ENCODE measurements at places on chromosomes 5 and 9. TPM values are rescaled to one million over a fixed set of nuclear protein-coding genes. Genes with fewer than 3 reads are reported as not detected.

CDH6 gene
- total RNA-seq: 3.4 TPM

DNA sequence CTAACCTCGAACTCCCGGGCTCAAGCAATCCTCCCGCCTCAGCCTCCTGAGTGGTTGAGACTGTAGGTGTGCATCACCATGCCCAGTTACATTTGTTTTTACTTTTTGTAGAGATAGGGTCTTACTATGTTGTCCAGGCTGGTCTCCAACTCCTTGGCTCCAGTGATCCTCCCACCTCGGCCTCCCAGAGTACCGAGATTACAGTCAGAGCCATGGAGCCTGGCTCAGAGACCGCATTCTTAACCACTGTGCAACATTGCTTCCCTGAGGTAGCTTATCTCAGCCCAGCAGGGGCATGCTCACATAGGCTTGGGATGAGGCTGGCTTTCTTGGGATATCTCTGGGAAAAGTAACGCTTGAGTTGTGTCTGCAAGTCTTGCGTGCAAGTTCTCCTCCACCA is 99.7 kb downstream of the SPRY4 start:
- H3K27ac ChIP-seq: no peak overlapping the region

IGFBPL1 gene
- not detected for total RNA-seq

GRCh38 chr5:69530561-69531405 is 29.2 kb upstream of the GTF2H2C start:
- H3K27me3 ChIP-seq: no peaks in the 10 kb centered on the region
- no peak overlapping the region for H3K4me3 ChIP-seq
- no peaks in the 10 kb centered on the region for H3K36me3 ChIP-seq
- no peak for DNase-seq
- H3K27ac ChIP-seq: no peak overlapping the region

DNA sequence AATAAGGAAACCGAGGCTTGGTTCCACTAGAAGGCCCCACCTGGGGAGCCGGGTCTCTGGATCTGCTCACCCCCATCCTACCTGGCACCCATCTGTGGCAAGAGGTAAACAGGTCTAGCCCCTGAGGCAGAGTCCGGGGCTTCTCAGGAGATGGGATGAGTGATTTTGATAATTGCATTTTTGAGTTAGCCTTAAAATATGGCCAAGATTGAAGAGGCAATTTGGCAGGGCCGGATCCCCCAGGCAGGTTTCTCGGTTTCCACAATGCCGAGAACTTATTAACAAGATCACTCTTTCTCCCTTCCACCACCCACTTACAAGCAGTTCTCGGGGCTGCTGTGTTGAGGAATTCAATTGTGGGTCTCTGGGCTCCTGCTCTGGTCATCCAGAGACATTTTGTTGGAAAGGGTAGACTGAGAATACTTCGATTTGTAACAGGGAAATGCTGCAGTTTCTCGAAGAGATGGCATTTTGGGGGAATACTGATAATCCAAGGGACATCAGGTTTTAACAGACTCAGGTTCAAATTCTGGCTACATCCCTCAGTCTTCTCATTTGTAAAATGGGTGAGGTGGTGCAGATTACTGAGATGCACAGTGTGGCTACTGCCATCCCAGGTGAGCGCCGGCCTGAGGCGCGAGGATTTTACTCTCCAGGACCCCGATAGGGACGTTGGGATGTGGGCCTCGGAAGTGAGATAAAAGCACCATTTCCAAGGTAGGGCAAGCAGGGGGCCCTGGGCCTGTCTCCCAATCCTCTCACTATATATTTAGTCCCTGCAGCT is 194.2 kb downstream of the CDK5RAP2 start:
- H3K4me3 ChIP-seq: no peak overlapping the region
- no peaks in the 10 kb centered on the region for H3K4me1 ChIP-seq
- no peak for DNase-seq
- H3K27me3 ChIP-seq: no peaks in the 10 kb centered on the region
- no peak overlapping the region for H3K27ac ChIP-seq
- peaks cover 2% of the 10 kb centered on the region for H3K36me3 ChIP-seq

ZNF622 gene
- 27.7 TPM for total RNA-seq

- H3K4me1 ChIP-seq: peaks cover 17% of the 10 kb centered on the region
- H3K4me3 ChIP-seq: no peak overlapping the region
- no peaks in the 10 kb centered on the region for H3K27me3 ChIP-seq
These were observed 26.6 kb downstream of the LAMC3 start for GRCh38 chr9:131035548-131035947.

DNA sequence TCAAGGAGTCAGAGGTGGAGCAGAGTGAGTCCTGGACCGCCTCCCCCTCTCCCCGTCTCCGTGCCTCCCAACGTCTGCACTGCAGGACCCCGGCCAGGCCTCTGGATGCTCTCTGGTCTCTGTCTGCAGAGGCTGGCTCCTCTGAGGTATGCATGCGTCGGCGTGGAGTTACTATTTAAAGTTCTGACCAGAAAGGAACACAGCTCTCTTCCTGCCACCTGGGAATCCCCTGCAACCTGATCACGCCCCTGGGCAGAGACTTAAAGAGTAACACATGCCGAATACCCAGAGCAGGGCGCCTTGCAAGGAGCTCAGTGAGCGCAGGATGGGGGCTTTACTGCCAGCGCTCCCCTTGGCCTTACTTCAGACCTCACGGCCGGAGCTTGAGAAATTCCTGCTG is 16.0 kb downstream of the ANXA6 start:
- peaks cover 8% of the 10 kb centered on the region for H3K36me3 ChIP-seq
- no peak overlapping the region for H3K27ac ChIP-seq
- H3K4me1 ChIP-seq: peaks cover 39% of the 10 kb centered on the region
- H3K27me3 ChIP-seq: no peaks in the 10 kb centered on the region

DNA sequence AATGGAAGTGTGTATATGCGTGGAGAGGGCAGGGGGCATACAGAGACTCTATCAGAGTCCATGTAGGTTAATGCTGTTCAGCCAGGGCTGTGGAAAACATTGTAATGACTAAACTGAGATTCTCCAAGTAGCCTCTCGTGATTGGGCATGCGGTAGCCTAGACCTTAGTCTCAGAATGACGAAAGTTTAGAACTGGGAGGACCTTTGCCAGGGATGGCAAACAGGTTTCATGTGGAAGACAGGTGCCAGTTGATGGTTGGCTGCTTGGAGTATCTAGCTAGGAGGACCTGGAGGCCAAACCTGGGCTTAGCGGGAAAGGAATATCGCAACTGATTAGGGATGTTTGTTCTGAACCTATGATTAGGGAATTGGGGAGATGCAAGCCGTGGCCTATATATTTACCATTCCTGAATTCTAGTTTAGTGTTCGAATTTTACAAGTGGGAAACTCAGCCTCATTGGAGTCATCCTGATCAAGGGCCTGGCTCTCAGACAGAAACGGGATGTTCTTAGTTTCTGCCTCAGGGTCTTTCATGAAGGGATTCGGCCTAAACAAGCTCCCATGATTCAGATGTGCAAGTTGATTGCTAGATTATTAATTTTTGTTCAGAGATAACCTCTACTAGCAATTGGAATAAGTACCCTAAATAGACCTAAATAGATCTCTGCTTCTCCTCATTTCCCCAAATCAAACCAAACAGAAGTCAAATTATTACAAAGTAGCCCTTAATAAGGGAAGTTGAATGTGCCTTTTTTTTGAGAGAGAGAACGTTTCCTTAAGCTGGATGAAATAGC is 26.8 kb upstream of the TJP2 start:
- peaks cover 3% of the 10 kb centered on the region for H3K4me1 ChIP-seq
- no peak overlapping the region for H3K27ac ChIP-seq
- H3K4me3 ChIP-seq: no peak overlapping the region
- peaks cover 9% of the 10 kb centered on the region for H3K36me3 ChIP-seq

GRCh38 chr5:98781964-98782363 is 8.5 kb downstream of the RGMB start:
- H3K4me3 ChIP-seq: no peak overlapping the region
- DNase-seq: no peak
- no peaks in the 10 kb centered on the region for H3K27me3 ChIP-seq
- no peak overlapping the region for H3K27ac ChIP-seq

DNA sequence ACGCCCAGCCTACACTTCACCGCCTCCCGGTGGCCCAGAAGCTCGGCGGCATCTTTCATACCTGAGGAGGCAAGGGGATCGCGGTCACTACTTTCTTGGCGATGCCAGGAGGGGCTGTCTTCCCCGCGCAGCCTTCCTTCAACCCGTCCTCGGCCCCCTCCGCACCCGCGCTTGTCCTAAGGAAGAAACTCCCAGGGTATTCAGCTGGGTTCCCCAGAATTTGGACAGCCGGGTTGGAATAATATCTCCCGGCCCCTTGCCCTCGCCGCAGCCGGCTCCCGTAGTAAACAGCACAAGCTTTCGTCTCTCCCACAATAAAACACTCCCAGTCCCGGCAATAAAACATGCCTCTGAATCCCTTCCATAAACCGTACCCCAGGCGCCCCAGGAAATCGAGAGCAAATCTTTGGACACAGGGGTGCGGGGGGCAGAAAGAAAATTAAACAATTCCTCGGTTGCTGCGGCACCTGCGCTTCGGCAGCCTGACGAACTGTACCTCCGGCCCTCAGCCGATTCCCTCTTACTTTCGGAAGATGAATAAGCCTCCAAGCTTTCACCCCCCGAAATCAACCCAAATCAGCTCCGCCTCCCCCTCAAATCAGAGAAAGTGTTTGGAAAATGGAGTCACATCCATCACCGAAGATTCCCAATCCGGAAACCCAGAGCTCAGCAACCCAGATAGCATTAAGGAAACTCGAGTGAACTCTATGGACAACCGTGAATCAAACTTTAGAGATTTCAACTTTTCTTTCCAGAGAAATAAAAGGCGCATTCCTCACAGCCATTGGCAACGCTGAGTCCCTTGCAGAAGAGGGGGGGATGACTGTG is 1.1 kb downstream of the OTP start:
- peaks cover 6% of the 10 kb centered on the region for H3K4me1 ChIP-seq
- no peak overlapping the region for H3K27ac ChIP-seq
- H3K36me3 ChIP-seq: no peaks in the 10 kb centered on the region
- H3K4me3 ChIP-seq: no peak overlapping the region
- DNase-seq: no peak

- H3K4me1 ChIP-seq: no peaks in the 10 kb centered on the region
- H3K36me3 ChIP-seq: no peaks in the 10 kb centered on the region
- H3K27ac ChIP-seq: no peak overlapping the region
These were observed 34.8 kb upstream of the HRH2 start for GRCh38 chr5:175623088-175623487.

DNA sequence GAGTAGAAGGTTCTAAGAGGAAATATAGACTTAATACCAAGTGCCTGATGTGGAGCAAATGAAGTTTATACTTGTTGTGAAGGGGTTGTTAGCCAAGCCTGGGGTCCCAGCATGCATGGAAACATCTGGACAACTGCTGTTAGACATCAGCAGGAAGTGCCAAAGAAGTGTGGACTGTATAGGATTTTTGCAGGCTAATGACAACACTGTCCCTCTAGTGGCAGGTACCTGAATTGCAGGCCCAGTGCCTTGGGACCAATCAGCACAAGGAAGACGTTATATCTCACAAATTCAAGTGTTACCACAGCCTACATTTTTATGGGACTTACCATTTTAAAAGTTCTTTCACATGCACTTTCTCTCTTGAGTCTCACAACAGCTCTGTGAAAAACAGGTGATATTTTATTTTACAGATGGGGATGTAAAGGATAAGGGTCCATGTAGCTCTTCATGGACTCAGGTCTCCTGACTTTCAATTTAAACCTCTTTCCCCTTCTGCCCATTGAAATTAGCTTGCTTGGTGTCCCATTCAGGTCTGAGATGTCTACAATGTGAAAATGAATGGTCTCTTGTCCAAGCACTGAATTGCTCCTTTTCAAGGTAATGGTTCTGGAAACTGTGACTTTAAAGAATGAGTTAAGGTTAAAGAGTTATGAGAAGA is 89.0 kb upstream of the MAP1B start:
- no peak for DNase-seq
- no peaks in the 10 kb centered on the region for H3K36me3 ChIP-seq
- peaks cover 23% of the 10 kb centered on the region for H3K27me3 ChIP-seq

DNA sequence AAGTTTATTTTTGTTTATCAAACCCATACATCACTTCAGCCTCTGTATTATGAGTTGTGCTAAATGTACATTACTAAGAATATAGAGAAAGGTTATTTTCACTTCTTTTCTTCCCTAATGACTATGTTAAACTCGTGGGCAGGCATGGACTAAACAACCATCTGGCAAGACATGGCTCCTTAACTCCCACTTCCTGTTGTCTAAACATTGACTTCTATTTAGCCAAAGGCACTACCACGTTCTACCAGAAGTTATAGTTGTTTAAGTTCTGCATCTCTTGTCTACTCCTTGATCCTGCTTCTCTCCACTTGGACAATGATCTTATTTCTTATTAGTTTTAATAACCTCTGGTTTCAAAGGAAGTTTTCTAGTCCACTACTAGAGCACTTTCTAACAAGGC is 136.1 kb downstream of the MACIR start:
- H3K27me3 ChIP-seq: no peaks in the 10 kb centered on the region
- H3K36me3 ChIP-seq: no peaks in the 10 kb centered on the region
- no peak for DNase-seq
- H3K4me3 ChIP-seq: no peak overlapping the region
- H3K4me1 ChIP-seq: no peaks in the 10 kb centered on the region

FANCC gene
- 9.3 TPM for total RNA-seq

DNA sequence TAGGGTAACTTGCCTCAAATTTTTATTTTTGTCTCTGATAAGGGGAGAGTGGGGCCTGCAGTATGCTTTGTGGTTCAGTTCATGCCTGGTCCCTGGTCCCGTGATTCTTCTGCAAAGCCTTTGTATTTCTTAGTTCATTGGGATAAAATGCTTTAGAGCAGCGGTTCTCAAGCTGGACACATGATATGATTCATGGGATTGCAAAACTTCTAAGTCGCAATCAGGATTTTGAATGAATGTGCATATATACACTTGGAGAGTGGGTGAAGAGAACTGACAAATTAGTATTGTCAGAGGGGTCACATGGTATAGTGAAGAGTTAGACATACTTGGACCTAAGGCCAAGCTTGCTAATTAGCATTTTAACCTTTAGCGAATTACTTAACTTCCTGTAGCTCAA is 265.4 kb upstream of the KLF9 start:
- H3K27ac ChIP-seq: no peak overlapping the region
- DNase-seq: no peak
- H3K36me3 ChIP-seq: no peaks in the 10 kb centered on the region
- H3K4me1 ChIP-seq: no peaks in the 10 kb centered on the region
- no peak overlapping the region for H3K4me3 ChIP-seq

DNA sequence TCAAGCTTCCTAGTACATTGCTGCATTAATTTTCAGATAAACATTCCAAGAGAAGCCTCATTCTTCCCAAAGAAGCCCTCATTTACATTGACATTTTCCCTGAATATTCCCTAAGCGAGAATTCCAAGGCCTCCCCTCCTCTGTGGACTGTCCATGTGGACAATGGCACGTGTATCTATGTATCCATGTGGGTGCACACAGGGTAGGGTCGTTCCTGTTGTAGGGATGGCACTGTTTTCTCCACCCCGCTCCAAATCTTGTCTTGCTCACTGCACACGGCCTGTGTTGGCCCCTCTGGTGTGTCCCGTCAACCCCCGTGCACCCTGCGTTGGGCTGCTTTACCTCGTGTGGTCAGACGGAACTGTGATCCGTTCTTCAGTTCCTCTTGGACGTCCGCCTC is 104.7 kb upstream of the IRX2 start:
- H3K4me3 ChIP-seq: no peak overlapping the region
- no peaks in the 10 kb centered on the region for H3K36me3 ChIP-seq
- peaks cover 4% of the 10 kb centered on the region for H3K27me3 ChIP-seq
- DNase-seq: no peak
- no peak overlapping the region for H3K27ac ChIP-seq
- H3K4me1 ChIP-seq: no peaks in the 10 kb centered on the region

GRCh38 chr9:133055788-133056420 is 5.9 kb upstream of the CEL start:
- H3K27me3 ChIP-seq: no peaks in the 10 kb centered on the region
- peaks cover 42% of the 10 kb centered on the region for H3K4me1 ChIP-seq
- H3K4me3 ChIP-seq: no peak overlapping the region
- DNase-seq: no peak
- H3K36me3 ChIP-seq: peaks cover 50% of the 10 kb centered on the region
- H3K27ac ChIP-seq: peak overlapping the region; percentile 83

WDR38 gene
- total RNA-seq: not detected

- no peaks in the 10 kb centered on the region for H3K4me1 ChIP-seq
- H3K36me3 ChIP-seq: no peaks in the 10 kb centered on the region
- DNase-seq: no peak
- no peak overlapping the region for H3K27ac ChIP-seq
These were observed 97.4 kb downstream of the EMB start for GRCh38 chr5:50343715-50344114.

All from esophagus squamous epithelium (tissue), 5 donors.